ENCODE measurements at places on chromosomes 6 and 20.

DNA sequence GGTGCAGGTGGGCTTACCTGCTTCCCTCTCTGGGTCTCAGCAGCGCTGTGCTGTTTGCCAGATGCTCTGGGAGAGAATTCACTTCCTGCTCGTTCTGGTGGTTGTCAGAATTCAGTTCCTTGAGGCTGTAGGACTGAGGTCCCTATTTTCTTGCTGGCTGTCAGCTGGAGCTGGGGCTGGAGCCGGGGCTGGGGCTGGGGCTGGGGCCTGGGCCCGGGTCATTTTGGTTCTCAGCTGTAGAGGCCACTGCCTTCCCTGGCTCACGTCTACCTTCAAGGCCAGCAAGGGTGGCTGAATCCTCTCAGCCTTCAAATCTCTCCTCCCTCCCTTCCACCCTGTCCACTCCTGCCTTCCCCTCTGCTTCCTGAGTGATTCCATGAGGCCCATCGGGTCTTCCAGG is 16.8 kb upstream of the PHACTR3 start:
- DNase-seq, result no peak

- DNase-seq, result peak; percentile 97
Measured at GRCh38 chr6:19836799-19837510, at the start of gene ID4. ID4 (plus strand) TSS chr6:19837370; CDS start chr6:19837755, 385 bp downstream.

GRCh38 chr6:168623736-168624135 is 182.8 kb downstream of the SMOC2 start:
- no peak for DNase-seq

DNA sequence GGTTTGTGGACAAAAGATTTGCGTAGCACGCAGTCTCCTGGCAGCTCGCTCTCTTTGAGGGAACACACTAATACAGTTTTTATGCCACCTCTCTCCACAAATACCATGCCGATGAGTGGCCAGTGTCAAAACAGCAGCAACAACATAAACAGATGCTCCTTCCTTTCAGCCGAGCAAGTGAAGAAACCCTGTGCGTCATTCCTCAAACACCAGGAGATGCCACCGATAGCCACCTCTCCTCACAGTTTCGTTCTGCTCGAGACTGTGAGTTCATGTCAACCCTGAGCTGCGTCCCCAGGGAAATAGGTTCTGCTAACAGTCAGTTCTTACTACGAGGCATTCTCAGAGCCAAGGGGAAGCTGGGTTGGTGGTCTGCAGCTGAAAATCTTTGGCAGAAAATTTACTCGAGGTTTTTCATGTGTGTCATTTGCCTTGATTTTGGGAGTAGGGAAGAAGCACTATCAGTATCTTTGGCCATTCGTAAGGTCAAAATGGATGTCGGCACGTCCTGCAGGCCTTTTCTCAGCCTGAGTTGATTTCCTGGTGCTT is 59.9 kb downstream of the EYA2 start:
- no peak for DNase-seq

GRCh38 chr6:84411060-84411629 is 183.7 kb upstream of the CEP162 start:
- DNase-seq, result no peak

DNA sequence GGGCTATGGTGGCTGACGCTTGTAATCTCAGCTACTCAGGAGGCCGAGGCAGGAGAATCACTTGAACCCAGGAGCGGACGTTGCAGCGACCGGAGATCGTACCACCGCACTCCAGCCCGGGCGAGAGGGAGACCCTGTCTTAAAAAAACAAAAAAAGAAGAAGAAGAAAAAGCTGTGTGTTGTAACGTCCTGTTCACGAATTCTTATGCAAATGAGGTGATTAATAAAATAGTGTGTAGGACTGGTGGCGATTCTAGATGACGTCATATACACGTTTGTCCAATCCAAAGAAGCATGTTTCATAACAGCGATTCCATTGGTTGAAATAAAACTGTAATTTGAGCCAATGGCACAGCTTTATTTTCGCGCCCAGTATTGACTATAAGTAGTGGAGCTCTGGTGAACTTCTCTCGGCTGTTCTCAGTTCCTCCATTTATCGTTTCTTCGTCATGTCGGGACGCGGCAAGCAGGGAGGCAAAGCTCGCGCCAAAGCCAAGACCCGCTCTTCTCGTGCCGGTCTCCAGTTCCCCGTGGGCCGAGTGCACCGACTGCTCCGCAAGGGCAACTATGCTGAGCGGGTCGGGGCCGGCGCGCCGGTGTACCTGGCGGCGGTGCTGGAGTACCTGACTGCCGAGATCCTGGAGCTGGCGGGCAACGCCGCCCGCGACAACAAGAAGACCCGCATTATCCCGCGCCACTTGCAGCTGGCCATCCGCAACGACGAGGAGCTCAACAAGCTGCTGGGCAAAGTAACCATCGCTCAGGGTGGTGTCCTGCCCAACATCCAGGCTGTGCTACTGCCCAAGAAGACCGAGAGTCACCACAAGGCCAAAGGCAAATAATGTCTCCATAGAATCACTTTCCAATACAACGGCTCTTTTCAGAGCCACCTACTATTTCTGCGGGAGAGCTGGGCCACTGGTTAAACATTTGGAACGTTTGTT is 47.0 kb downstream of the OR2B2 start:
- DNase-seq, result peak; percentile 70

DNA sequence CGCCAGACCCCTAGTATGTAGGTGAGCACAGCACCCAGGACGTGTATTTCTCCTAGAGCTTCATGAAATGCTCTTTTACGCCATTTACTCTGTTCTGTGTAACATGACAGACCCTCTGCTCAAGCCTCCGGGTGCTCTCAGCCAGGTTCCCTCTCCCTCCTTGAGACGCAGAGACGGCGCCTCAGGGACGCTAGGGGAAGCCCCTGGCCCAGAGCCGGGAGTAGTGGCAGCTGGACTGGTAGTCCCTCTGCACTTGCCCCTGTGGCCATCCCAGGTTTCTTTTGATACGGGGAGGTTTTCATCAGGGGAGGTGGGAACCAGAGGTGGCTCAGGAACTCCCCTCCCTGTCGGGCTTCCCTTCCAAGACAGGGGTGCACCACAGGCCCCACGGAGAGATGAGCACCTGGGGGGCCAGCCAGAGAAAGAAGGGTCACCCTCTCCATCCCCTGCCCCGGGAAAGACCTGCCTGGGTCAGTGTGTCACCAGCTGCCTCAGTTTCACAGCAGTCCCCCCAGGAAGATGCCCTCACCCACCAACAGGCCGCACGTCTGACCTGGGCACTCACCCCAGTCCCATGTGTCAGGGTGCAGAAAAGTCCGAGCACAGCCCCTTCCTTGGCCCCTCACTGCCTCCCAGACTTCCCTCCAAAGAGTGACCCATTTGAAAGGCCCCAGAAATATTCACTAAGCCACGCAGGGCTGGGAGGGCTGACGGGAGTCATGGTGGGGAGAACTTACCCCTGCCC is 58.1 kb upstream of the AFDN start:
- DNase-seq, result no peak

DNA sequence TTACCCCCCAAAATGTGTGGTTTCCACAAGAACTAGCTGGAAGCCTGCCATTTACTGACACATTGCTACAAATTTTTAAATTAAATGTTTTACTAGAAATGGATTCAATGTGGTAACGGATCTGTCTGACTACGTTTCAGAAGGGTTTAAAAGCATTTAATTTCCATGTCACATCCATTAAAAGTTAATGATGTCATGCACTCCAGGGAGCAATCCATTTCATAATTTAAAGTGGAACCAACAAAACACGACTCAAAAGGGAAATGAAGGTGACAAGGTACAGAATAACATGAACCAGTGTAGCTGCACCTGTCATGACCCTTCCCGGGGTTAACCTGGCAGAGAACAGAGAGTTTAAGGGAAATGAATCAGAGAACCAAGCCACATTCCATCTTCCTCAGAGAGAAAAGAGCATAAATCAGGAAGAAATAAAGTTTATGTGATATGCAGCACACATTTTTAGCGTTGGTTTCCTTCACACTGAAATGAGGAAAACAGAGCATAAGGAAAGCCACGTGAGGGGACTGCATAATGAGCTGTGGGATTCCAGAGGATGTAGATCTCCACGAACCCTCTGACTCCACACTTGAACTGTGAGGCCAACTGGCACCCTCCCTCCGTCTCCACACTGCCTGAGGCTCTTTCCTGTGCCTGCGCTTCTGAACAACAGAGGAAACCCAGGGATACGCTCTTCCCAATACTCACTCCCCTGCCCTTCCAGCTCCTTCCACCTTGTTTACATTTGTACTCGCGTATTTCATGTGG is 170.3 kb upstream of the AHI1 start:
- no peak for DNase-seq

GRCh38 chr6:37917566-37917965 is 98.0 kb downstream of the ZFAND3 start:
- DNase-seq, result no peak

DNA sequence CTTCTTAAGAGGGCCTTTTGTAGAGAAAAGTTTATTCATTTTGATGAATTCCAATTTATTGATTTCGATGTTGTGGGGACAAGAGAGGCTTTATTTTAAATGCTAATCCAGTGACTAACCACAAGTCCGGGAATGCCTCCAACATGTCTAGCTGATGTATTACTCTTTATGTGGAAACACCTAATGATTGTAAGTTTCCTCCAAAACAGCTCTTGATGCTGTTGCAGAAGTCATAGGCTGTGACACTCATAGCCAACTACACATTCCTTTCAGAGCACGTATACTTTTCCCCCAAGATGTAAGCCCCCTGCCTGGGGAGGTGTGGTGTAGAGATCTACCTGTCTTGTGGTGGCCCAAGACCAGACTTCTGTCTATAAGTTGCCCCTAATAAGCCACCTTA is 61.3 kb upstream of the RNF24 start:
- DNase-seq, result peak; percentile 26

DNA sequence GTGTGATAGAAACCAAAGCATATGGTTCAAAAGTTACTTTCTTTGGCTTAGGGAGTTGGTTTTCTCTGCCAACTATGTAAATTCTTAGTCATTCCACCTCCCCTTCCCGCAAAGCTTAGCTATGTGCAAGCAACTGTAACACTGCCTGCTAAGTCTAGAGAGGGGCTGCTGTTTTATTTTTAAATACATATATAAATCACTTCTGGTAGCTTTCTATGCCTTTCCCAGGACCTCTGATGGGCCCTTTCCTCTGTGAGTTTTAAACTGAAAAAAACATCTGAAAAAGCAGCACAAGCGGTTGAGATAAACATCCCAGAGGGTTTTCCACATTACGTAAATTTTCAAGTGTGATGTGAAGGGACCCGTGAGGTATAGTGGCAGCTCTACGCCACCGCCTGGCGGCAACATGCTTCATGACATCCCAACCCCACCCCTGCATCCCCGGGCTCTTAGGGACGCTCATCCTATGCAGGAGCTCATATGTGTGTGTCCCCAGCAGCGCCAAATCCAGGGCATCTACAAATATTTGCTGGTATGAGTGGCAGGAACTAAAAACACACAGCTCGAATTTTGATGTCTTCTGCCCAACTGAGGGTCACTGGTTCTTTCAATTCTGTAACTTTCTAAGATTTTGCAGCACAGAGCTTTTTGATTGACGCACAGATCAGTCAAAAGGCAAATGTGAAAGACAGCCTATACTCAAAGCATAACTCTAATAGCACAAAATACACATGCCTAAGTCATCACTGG is 12.7 kb downstream of the SAYSD1 start:
- DNase-seq, result no peak

DNA sequence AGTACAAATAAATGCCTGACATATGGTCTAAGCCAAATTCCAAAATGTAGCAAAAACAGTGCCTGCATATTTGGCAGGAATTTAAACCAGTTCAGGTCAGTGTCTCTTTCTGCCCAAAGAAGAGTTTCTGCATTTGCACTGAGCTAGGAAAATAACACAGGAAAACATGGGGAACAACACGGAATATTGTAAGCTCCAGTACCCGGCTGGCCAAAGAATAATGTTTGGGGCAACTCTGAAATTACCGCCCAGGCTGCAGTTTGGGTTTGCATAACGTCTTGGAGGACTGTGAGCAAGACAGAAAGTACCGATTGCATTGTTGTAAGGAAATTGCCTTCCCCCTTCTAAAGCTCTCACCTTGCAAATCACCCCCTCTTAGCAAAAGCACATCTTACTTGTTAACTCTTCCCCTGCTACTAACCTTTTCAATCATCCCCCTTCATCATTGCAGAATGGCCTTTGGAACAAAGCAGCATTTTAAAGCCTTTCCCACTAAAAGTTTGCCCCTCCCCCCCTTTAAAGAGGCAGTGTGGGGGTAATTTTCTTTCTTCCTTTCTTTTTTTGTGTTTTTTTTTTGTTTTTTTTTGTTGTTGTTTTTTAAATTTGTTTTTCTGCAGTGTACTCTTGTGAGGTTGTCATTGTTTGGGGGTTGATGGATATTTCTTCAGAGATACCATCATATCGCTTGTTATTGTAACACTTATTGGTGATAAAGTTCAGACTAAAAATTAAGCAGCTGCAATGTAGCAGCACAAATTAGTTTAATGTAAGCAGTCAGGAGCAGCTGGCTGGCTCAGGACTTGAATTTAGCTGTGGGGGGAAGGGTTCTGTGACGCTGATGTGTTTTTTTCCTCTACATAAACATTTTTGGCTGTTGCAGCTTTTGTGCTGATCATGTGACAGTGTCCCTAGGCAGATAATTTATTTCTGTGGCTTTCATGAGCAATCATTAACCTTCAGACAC is 100.0 kb upstream of the CITED2 start:
- DNase-seq, result no peak

DNA sequence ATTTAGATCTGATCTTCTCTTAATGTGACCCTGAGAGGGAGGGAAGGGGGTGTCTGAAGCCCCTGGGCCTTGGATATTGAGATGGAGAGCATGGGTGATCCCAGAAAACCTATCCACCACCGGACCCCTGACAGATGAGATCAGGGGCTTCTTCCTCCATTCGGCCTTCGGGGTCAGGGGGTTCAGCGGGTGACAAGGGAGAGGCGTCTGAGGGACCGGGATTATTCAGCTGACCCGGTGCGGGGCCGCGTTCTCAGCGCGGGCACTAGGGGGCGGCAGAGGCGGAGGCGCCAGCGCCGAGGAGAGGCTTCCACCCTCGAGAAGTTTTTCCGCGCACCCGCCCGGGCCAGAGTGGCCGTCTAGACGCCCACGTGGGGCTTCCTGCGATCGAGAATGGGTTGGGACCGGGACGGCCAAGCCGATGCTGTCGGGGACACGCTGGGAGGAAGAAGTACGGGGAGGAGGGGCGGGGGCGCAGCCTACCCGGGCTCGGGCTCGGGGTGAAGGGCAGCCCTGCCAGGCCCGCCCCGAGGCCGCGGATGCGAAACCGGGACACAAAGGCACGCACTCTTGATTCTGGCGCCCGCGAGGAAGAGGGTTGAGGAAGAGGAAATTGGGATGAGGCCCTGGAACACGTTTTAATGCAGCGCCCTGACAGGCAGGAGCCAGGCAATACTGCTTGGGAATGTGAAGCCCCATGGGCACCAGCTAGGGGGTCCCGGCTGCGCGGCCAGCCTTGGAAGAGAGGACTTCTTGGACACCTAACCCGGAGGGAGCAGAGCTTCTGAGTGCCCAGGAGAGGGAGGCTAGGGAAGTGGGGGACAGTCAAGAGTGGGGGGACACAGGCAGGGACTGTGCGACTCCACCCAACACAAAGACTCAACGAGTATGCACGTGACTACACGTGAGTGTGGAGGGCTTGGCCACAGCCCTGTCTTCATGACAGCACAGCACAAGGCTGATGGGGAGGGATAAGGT is 30.6 kb downstream of the COL11A2 start:
- peak; percentile 85 for DNase-seq

- no peak for DNase-seq
Measured at GRCh38 chr6:712805-713204, 19.9 kb upstream of the EXOC2 start.
